ENCODE measurements at places on chromosomes 5 and 9.
A peak's percentile ranks its signal among the peaks of the same experiment; 100 is the strongest.

- DNase-seq = no peak
Observed at GRCh38 chr5:9362600-9362999, 183.3 kb downstream of the SEMA5A start.

- DNase-seq = peak; percentile 12
Observed at GRCh38 chr9:31390403-31391025, 993.9 kb upstream of the ACO1 start.

DNA sequence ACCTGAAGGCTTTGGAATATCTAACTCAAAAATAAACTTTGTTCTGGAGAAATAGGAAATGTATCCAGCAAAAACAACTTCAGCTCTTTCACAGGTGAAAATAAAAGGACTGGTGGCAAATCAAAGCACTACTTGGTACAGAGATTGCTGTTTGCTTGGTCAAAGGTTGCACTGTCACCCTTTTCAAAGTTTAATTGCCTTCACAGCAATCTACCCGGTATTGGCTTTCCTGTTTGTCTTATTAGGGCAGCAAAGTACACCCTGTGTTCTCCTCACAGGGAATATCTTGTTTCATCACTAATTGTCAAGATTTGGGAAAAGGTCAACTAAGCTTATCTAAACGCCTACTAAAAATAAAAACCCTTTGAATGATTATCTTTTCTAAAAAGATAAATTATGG is 214.1 kb upstream of the ADCY2 start:
- no peak for DNase-seq

GRCh38 chr5:138664276-138664943 is 88.8 kb upstream of the CTNNA1 start:
- DNase-seq = no peak
